ENCODE measurements at places on chromosomes 7 and 10. TPM values are rescaled to one million over a fixed set of nuclear protein-coding genes. Genes with fewer than 3 reads are reported as not detected.

Gene VGF
- total RNA-seq = 1.0 TPM

Gene GRID1
- total RNA-seq = 5.2 TPM

Gene ARHGEF35
- not detected for total RNA-seq

Gene C10orf120
- total RNA-seq = not detected

Gene TMEM225B
- not detected for total RNA-seq

Gene TRPV5
- not detected for total RNA-seq

Gene HEPACAM2
- total RNA-seq = not detected

Gene FRG2B
- not detected for total RNA-seq
